CD8-positive, alpha-beta T cell (primary cell): ENCODE measurements at places on chromosomes 1 and 21. TPM values are rescaled to one million over a fixed set of nuclear protein-coding genes. Genes with fewer than 3 reads are reported as not detected.

- no peak for DNase-seq
Observed at GRCh38 chr21:42315296-42315891, at the start of gene TFF3. TFF3 (minus strand) TSS chr21:42315409; CDS start chr21:42315374, 35 bp downstream.

The SLC45A3 gene
- not detected for total RNA-seq

The BACE2 gene
- total RNA-seq, result 1.1 TPM

DNA sequence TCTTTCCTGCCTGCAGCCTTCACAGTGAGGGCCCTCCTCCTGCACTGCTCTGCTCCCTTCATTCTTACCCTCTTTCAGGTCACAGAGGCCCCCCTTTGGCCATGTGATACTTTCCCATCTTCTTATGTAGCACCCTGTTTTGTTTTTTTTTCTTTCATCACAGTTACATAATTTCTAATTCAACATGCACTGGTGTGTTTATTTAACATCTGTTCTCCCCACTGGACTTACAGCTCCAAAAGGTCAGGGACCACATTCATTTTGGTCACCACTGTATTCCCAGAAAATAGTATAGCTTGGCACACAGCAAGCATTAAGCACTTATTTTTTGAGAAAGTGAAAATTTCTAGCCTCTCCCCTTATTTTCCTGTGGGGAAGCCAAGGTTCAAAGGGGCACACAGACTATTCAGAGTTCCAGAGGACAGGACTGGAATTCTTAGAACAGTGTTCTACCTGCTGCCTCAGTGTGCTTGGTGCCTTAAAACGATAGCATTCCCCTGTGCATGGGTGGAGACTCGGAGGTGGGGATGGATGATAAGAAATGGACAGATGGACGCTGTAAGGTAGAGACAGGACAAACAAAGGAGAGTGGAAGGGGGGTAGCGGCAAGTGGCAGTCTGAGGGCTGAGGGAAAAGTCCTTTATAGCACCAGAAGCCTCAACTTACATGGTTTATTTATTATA is 5.3 kb downstream of the DENND2D start:
- no peak for DNase-seq

DNA sequence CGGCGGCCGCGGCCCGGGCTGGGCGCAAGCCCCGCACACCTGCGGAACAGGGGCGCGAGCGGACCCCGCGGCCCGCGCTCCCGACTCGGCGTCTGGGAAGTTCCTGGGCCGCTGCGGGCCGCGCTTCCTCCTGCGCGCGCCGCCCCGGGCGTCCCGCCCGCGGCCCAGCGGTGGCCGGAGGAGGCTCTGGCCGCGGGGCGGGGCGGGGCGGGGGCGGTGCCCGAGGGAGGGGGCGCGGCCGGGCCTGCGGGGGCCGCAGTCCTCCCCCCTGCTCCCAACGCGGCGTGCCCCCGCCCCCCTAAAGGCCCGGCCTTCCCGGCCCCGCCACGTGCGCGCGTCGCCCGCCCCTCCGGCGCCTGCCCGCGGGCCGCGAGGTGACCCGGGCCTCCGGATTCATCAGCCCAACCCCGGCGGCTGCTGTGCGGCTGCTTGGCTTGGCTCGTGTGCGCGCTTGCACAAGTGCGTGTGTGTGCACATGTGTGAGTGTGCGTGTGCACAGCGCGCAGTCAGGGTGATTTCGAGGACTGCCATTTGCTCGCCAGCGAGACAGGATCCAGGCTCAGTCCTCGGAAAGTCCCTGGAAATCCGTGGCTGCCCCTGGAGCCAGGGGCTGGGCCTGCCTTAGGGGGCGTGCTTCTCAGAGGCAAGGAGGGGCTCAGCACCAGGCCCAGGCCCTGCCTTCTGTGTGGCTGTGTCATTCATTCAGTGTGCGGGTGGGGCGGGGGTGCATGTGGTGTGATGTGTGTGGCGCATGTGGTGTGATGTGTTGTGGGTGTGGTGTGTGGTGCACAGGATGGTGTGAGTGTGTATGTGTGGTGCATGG is at the start of gene C2CD2:
Gene C2CD2, minus strand, starts transcription at position 188 of the 823 bp plus-strand sequence. CDS start 370 bp downstream, outside the sequence.
- no peak for DNase-seq

The OR2G6 gene
- total RNA-seq, result not detected

DNA sequence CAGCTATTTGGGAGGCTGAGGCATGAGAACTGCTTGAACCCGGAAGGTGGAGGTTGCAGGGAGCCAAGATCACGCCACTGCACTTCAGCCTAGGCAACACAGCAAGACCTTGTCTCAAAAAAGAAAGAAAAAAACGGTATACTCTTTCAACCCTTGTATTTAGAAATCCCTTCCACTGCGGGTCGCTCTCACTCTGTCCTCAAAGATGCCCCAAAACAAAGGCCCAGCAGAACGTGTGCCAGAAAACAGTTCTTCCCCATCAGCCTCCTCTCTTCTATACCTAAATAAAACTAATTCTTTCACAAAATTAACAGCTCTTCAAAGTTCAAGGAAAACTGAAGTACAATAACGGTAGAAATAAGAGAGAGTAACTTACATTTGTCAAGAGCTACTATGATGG is 13.2 kb downstream of the SETD4 start:
- no peak for DNase-seq
